ENCODE measurements at places on chromosomes 4 and X.
A peak's percentile ranks its signal among the peaks of the same experiment; 100 is the strongest.

- DNase-seq: no peak
Observed at GRCh38 chr4:146462251-146462650, 59.5 kb downstream of the SLC10A7 start.

DNA sequence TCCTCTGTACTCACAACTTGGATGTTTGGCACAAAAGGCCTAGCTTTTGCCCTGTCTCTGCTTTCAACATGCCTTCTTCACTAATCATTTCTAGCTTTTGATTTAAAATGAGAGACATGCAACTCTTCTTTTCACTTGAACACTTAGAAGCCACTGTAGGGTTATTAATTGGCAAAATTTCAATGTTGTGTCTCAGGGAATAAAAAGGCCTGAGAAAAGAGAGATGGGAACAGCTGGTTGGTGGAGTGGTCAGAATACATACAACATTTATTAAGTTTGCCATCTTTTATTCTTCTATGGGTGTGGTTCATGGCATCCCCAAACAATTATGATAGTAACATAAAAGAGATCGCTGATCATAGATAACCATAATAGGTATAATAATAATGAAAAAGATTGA lies 114.3 kb downstream of the FBXW7 start:
- DNase-seq: no peak

DNA sequence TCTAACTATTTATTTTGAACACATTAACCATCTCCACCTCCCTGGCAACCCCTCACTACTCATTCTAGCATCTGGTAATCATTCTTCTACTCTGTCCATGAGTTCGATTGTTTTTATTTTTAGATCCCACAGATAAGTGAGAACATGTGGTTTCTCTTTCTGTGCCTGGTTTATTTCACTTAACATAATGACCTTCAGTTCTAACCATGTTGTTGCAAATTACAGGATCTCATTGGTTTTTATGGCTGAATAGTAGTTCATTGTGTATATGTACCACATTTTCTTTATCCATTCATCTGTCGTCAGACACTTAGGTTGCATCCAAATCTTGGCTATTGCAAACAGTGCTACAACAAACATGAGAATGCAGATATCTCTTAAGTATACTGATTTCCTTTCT lies 33.4 kb upstream of the FAM47B start:
- no peak for DNase-seq

- no peak for DNase-seq
Observed at GRCh38 chrX:66833426-66833825, 194.5 kb upstream of the EDA2R start.

- DNase-seq: no peak
Observed at GRCh38 chr4:72430988-72431387, 138.0 kb downstream of the ADAMTS3 start.

- DNase-seq: no peak
Observed at GRCh38 chrX:30489323-30489722, 88.2 kb downstream of the TASL start.

GRCh38 chrX:47751670-47752069 lies 85.0 kb upstream of the ZNF81 start:
- DNase-seq: peak; percentile 30

GRCh38 chr4:52234561-52235440 lies 183.7 kb downstream of the SPATA18 start:
- no peak for DNase-seq

DNA sequence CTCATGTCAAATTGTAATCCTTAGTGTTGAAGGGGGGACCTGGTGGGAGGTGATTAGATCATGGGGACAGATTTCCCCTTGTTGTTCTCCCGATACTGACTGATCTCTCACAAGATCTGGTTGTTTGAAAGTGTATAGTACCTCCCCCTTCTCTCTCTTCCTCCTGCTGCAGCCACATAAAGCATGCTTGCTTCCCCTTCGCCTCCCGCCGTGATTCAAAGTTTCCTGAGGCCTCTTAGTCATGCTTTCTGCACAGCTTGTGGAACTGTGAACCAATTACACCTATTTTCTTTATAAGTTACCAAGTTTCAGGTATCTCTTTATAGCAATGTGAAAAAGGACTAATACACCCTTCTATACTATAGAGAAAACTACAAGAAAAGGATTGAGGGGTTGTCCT lies 1170.5 kb upstream of the AGA start:
- DNase-seq: no peak

DNA sequence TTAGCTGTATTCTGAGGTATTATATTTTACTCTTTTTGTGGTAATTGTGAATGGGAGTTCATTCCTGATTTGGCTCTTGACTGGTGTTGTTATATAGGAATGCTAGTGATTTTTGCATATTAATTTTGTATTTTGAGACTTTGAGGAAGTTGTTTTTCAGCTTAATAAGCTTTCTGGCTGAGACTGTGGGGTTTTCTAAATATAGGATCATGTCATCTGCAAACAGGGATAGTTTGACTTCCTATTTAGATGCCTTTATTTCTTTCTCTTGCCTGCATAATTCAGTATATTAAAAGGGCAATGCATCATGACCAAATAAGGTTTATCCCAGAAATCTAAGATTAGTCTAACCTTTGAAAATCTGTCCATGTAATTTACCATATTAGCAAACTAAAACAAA lies 44.7 kb upstream of the EPGN start:
- DNase-seq: no peak

GRCh38 chrX:95703696-95704095 lies 980.9 kb upstream of the DIAPH2 start:
- DNase-seq: no peak

GRCh38 chrX:97471071-97471470 lies 587.4 kb downstream of the RPA4 start:
- no peak for DNase-seq
